Activated naive CD4-positive, alpha-beta T cell (primary cell): ENCODE measurements at places on chromosomes 12 and 14.

DNA sequence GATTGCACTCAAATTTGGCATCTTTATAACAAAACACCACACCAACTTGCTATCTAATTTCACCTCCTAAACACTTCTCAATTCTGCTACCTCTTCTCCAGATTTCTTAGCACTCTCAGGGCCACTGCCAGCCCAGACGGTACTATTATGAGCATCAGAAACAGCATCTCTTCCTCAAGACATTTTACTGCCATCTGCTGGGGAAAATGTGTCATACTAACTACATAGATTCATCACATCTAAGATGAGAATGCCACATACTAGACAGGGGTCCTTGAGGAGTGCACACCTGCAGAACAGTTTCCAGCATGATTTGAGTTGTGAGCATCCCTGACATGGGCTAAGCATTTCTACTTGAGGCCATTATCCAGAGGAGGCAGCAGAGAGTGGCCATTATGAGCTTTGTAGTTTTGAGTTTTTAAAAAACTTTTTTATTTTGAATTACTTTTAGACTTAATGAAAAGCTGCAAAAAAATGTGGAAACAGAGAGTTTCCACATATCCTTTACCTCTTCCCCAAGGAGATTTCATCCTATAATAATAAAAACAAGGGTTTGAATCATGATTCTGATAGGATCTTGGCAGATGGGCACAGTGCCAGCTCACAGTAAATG lies 15.1 kb upstream of the GRIP1 start:
- DNase-seq: no peak

GRCh38 chr14:87111126-87111525 lies 881.9 kb downstream of the GALC start:
- DNase-seq: no peak

DNA sequence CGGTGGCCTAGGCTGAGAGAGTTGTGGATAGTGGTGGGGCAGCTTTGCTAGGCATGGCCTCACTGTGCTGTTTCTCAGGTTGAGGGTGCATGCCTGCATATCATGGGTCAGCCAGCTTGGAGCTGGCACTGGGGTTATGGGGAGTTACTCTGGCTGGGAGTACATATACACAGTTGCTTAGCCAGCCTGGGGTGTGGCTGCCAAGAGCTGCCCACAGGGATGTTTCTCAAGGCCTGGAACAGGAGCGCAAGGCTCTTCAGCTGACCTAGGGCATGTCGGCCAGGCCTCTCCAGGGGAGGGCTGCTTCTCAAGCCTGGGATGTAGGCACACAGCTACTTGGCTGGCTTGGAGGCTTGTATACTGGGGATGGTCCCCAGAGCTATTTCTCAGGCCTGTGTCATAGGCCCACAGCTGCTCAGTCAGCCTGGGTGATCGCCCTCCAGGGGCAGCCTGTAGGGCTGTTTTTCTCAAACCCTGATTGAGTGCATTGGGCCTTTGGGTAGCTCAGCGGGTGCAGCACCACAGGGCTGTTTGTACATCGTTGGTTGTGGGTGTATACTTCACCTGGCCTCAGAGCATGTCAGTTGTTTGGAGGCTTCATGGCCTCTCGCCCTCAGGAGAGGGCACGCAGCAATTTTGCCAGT lies 114.9 kb downstream of the METTL25 start:
- DNase-seq: no peak

DNA sequence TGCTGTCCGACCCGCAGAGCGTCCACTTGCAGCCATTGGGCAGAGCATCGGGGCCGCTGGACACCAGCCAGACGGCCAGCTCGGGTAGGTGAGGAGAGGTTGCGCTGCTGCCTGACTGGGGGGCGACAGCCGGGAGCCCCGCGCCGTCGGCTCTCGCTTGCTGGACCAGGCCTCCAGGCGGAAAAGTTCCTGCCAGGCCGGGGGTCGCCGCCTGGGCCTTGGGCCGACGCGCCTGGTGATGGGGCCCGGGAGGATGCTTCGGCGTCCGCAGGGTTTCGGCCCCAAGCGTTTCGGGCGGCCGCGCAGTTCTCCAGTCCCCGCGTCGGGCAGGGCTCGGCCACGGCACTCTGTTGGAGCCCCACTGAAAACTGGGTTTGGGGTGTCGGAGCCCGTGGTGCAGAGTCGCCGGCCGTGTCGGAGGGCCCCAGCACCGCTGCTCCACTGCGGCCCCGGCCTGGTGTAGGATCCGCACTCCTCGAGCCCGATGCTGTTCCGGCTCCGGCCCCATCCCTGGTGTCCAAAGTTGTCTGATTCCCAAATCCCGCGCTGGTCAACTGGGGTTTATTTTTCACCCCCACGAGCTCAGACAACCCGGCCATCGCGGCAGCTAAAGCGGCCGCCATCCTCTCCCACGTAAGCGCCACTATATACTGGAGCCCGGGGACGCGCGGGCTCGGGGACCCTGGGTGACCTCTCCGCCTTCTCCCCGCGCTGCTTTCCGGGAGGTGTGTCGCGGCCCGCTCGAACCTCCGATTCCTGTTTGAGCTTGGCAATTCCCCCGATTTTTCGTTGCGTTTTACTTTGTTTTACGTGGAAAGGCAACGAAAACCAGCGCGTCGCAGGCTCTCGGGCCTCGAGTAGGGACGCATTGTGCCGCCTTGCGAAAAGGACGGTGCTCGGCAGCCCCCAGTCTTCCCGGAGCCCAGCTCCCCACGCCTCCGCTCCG lies 872 bp downstream of the VSX2 start:
- DNase-seq: no peak

- DNase-seq: no peak
These were observed at the start of gene CSRP2 for GRCh38 chr12:76878899-76879709. CSRP2 (minus strand) TSS chr12:76879019; CDS start chr12:76866260, 12,759 bp downstream.

DNA sequence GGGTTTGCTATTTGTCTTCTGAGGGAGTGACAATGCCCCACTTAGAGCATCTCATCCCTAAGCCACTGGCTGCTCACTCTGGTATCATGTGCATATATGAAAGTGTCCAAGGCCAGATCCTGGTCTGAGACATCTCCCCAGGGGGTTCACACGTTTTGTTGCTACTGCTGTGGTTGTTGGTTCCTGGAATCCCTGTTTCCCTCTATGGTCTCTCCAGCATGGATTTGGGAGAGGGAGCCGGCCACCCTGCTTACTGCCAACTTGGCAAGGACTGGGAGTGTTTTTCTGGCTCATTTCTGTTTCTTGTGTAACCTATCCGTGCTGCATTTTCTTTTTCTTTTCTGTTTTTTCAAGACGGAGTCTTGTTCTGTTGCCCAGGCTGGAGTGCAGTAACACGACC lies 101.3 kb upstream of the MAX start:
- DNase-seq: no peak

DNA sequence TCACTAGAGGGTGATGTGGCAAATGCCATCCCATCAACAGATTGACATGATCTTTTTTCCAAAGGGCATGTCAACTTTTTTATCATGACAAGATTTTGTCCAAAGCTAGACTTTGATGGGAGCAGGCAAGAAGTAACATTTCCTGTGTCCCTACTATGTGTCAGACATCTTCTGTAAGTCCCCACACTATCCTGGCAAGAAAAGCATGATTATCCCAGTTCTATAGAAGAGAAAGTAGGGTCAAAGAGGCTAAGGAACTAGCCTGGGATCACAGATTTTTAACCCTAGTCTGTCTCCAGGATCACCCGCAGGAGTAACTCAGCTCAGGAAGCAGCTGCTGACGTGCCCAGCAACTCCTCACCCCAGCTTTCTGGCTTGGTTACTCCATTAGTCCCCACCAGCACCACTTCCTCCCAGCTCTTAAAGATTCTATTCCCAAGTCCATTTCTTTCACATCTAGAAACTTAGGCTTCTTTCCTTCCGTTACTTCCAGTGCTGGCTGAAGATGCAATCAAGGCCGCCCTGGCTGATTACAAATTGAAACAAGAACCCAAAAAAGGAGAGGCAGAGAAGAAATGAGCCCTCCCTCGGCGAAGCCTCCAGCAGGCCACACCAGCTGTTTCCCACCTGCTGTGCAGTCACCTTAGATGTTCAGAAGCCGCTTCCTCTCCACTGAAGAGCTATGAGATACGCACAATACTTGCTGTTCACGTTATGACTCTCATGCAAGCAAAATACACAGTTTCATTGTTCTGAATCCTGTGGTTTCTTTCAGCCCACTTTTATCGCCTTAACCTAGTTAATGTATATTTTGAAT lies 6.2 kb downstream of the ISCU start:
- no peak for DNase-seq

DNA sequence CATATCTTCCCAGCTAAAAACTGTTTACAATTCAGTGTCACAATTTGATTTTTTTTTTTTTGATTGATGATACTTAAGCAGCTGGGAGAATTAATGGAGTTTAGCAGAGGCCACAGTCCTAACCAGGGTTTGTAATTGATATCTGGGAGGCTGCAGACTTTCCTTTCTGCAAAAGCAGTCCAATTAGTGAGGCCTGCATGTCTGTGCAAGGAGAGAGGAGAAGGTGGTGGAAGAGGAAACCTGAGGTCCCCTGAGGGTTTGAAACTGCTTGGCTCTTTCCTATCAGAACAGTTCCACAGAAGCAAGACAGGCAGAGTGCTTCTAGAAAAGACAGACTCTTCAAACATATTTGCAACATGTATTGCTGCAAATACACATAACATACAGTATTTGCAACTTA lies 160.8 kb upstream of the KRR1 start:
- no peak for DNase-seq

GRCh38 chr12:38664661-38665269 lies 240.6 kb downstream of the CPNE8 start:
- DNase-seq: no peak

DNA sequence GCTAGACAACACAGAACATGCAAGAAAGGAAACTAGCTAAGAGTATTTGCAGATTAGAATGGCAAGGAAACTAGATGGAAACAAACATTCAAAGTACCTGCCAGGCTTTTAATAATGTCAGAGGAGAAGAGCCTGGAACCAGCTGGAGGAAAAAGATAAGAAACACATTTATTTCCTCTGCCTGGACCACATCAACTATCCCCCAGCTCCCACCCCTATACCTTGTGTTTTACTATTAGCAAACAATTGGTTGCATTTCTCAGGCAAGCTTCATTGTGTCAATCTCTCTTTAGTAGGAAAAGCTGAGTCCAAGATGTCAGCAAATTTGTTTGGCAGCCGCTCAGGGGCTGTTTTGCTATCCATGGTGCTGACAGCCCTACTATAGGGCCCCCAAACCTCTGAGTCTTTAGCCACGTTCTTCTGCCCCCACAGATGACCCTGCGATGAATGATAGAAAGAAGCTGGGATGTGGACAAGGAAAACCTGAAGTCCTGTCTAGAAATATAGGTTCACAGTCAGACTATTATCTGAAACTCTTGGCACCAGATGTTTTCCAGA lies 11.6 kb upstream of the SYNDIG1L start:
- no peak for DNase-seq

DNA sequence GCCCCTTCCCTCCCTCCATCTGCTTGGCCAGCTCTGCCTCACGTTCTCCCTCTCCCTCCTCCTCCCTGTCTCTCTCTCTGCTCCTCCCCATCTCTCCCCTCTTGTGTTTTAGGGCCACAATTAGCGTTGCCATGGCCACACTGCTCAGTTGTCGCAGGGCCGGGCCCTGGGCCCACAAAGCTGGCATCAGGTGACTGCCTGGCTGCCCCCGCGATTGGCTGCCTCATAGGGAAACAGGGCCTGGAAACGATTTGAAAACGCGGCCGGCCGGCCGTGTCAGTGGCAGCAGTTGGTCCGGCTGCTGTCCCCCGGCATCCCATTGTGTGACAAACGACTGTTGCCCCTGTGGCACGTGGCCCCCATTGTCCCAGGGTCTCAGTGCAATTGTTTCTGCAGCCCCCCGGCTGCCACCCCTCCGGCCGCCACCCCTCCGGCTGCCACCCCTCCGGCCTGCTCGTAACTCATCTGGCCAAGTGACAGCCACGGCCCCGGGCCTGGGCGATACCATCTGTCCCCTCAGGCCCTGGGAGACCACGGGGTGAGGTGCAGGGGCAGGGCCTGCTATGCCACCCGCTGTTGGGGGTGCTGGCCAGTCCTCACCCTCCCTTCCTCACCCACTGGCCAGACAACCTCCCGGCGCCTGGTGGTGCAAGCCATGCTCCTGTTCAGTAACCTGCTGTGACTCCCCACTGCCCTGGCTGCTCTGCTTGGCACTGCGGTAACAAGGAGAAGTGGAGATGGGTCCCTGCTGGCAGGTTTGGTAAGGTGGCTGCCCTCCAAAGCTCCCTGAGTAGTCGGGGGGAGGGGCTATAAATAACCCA lies 17.4 kb downstream of the FOXN4 start:
- DNase-seq: no peak

DNA sequence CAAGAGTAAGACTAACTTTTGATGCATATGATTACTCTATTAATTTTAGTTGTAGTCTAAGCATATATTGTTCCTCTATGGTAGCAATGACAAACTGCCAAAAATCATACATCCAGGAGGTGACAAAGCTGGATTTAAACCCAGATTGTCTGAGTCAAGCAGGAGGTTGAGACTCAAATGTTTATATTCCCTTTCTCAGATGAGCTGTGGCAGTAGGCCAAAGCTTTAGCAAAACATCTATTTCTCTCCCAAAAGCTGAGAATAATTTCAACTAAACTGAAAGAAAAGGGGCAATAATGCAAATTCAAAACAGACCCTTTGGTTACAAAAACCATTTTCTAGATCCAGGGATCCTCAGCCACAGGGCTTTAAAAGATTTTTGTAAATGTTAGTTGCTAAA lies 173.6 kb downstream of the SEC23A start:
- no peak for DNase-seq

- peak; percentile 52 for DNase-seq
These were observed at the start of gene DRAM1 for GRCh38 chr12:101876861-101877805. DRAM1 (plus strand) TSS chr12:101877580; CDS start chr12:101877790, 210 bp downstream.

DNA sequence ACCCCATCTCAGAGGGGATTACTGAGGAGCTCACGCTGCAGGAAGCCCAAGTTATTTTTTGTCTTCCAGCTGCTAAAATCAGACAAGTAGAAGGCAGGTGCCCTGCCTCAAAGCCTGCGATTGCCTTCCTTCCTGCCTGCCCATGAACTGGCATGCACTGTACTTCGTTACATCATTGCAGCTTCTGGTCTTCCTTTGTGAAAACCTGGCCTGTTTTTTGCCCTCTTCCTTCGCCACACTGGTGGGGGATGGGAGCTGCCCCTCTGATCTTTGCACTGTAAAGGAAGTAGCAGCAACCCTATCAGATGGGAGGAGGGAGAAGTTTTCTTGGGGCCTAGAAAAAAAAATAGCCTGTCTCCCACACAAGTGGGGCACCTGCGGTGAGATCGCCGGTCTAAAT lies 1098.7 kb downstream of the BCL11B start:
- DNase-seq: peak; percentile 58

DNA sequence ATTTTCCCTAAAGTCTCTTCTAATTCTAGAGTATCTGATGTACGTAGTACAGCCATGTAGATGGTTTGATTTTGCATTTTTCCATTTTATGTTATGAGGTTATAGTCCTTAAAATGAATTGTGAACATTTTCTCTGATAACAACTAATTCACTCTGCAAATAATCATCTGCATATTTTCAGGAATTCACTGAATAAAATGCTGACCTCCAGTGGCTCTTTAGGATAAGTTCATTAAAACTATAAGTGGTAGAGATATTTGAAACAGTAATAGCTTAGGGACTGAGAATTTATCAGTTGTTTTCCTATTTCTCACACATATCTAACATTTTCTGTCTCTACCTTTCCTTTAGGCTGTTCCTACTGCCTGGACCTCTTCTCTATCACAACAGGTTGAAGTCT lies 4.4 kb downstream of the MSRB3 start:
- DNase-seq: no peak

GRCh38 chr14:77125823-77126325 lies 15.7 kb downstream of the ZDHHC22 start:
- no peak for DNase-seq
